ENCODE measurements at places on chromosomes 13 and 19. TPM values are rescaled to one million over a fixed set of nuclear protein-coding genes. Genes with fewer than 3 reads are reported as not detected.

Gene UBE2S
- total RNA-seq, result 63.9 TPM

Gene TBXA2R
- 1.4 TPM for total RNA-seq

Gene FARP1
- 1.1 TPM for total RNA-seq

Gene ZNF420
- 15.6 TPM for total RNA-seq

Gene DAND5
- not detected for total RNA-seq

Gene NKG7
- 3,151 TPM for total RNA-seq

Gene ZNF71
- 7.2 TPM for total RNA-seq

Gene ZNF534
- total RNA-seq, result not detected

Gene NALCN
- total RNA-seq, result not detected

Gene MED4
- total RNA-seq, result 59.3 TPM

Measured in natural killer cell (primary cell).